ENCODE measurements at places on chromosomes 6 and 20. TPM values are rescaled to one million over a fixed set of nuclear protein-coding genes. Genes with fewer than 3 reads are reported as not detected.

GRCh38 chr6:3306848-3307247 is 48.1 kb downstream of the PSMG4 start:
- no peak for DNase-seq

DNA sequence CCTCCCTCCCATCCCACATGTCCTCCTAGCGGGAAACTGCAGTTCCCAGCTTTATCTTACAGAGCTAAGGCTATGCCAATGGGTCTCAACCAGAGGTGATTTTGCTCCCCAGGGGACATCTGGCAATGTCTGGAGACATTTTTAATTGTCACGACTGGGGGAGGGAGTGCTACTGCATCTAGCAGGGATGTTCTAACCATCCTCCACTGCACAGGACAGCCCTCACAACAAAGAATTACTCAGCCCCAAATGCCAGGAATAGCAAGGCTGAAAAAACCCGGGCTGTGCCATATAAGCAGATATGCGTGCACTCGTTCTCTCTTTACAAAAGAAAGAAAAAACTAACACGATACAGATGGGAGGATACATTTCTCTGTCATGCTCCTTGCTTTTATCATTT is 8.5 kb downstream of the MRPS18A start:
- no peak for DNase-seq

- no peak for DNase-seq
Observed at GRCh38 chr20:24108581-24108980, 120.0 kb upstream of the GGTLC1 start.

GRCh38 chr6:42010185-42010891 is 40.0 kb upstream of the TAF8 start:
- peak; percentile 24 for DNase-seq

- no peak for DNase-seq
Observed at GRCh38 chr6:10297832-10298231, 117.0 kb downstream of the TFAP2A start.

GRCh38 chr6:148367411-148368024 is 24.9 kb downstream of the SASH1 start:
- DNase-seq, result no peak

- DNase-seq, result no peak
Observed at GRCh38 chr6:142744836-142745235, 200.1 kb downstream of the HIVEP2 start.

DNA sequence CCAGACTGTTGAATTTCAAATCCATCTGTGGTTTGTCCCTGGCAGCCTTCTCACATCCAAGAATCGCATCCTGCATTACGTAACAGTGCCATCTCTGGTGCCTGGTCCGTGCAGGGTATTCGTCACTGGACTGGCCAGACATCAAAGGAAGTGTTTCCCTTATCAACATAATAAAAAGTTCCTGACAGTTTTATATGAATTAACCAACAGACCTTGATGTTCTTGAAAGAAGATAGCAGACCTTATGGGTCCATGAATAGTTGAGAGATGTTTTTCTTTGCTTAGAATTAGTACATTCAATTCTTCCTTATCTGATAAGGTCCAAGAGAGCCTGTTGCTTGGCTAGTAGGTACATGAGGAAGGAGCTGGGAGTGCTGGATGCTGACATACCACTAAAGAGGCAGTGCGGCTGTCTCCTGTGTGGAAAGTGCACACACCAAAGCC is 77.6 kb downstream of the PHACTR2 start:
- DNase-seq, result no peak

DNA sequence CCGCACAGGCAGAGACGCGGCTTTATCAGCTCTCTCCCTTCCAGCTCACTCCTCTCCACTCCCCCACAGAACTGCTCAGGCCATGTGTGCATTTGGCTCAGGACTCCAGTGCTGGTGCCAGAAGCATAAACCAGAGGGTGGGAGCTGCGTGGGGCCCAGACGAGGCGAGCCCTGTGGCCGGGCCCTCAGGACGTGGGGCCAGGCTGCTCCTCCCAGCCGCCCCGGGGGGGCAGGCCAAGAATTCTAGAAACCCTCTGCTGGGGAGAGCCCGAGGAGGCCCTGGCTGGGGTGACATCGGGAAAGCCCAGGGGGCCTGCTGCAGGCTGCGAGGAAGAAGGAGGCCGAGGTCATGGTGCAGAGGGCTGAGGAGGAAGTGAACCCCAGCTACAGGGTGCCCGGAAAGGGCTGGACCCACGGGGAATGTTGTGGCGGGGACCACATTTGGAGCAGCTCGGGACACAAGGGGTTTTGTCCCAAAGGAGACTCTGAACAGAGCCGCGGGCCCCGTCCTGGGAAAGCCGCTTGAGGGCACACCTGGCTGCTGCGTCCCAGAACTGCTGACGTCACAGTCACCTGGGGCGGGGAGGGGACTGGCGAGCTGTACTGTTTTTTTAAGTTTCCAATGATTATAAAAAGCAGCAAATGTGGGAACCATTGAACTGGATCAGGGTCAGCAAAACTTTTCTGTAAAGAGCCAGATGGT is 107.1 kb downstream of the BANF2 start:
- DNase-seq, result no peak

DNA sequence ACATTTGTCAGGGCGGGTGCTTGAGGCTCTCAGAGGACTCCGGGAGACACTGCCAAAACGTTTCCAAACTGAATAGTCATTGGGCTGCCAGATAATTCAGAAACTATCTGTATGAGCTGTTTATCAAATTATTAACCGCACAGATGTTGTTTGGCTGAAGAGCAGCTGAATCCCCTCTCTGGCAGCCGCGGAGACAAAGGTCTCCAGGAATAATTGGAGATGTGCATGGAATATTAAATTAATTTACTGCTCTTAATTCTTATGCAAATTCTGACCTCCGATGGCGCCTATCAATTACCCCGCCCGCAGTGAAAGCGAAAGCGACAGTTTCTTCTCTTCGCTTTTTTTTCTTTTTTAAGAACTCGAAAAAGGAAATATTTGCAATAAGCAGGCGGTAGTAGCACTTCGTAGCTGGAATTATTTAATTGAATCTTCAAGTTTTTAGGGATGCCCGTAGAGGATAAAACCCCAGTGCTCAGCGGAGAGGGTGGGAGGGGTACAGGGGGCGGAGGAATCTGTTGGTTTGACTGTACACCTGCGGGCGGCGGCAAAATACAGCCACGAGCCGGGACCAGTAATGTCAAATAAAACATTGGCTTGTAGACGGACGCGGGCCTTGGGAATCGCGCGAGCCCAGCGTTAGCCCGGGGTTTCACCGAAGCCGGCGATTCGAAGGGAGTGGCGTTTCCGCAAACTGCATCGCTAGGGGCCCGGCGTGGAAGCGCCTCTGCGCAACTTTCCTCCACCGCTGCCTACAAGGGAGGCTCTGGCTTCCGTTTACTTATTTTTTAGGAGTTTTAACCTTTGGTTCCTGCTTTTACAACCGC is 6.2 kb downstream of the LINC00237 start:
- DNase-seq, result peak; percentile 55

DNA sequence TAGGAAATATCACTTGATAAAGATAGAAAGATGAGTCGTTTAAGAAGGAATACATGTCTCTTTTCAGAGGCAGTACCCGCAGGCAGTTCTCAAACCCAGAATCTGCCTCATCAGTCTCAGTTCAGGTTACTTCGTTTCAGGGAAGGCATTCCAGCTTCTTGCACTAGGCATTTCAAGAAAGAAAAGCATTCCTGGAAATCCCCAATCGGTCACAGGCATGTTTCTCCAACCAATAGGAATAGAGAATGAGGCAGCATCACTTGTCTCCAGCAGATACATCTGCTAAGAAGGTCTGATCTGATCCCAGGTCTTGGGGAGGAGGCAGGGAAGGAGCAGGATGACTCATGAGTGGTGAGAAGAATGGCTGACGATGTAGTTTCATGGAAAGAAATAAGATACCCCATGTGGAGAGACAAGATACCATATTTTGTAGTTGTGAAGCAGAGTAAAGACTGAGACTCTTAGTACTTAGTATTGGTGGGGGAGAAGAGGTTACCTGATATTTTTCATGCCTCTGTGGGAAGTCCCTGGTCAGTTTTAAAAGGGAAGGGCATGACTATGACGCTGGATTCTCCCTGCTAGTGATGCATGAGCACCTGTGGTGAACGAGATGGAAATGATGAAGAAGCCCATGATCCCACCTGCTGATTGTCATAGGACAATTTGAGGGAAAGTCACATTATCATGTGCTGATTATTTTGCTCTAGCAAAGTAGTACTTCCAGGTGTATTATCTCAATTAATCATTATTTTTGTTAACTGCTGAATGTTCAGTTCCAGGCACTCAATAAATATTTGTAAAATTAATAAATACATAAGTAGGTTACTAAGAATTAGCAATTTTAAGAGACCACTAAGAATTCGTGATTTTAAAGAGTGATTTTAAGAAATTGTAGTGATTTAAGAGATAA is 20.3 kb upstream of the HLA-DRB1 start:
- peak; percentile 49 for DNase-seq

GRCh38 chr20:53284696-53285095 is 308.9 kb downstream of the ZNF217 start:
- no peak for DNase-seq

DNA sequence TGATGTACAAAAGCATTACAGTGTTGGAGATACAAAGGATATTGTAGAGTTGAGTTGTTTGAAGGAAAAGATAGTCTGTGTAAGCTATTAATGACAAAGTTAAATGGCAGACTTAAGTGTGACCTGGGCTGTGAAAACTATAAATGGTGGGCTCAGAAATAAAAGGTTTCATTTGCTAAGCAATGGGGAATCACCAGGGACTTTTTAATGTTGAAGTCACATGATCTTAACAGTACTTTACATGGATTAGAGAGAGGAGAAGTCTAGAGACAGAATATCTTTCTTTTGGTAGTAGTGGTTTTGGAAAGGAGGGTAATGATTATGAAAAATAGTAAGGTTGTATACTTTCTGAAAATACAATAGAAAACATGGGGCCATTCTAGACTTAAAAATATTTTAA is 67.1 kb downstream of the SCAF8 start:
- DNase-seq, result no peak

GRCh38 chr20:48653706-48654051 is 174.1 kb downstream of the PREX1 start:
- no peak for DNase-seq

- no peak for DNase-seq
Observed at GRCh38 chr6:164750128-164750527, 559.3 kb downstream of the C6orf118 start.

- no peak for DNase-seq
Observed at GRCh38 chr6:8556370-8557013, 121.1 kb upstream of the SLC35B3 start.

DNA sequence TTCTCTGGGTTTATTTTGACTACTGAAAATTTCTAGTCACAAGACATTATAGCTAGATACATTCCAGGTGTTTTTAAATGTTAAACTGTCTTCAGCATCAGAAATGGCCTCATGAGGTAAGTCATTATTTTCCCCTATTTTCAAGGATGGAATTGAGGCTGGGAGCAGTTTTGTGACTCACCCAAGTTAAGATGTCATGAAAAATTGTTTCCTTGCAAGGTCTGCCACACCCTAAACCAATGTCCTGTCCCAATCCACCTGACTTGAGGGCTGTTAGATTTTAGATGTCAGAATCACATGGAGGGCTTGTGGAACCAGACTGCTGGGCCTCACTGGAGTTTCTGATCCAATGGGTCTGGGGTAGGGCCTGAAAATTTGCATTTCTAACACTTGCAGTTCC is 16.9 kb downstream of the SLC22A3 start:
- no peak for DNase-seq

- DNase-seq, result no peak
Observed at GRCh38 chr6:97841763-97842162, 558.7 kb upstream of the MMS22L start.

GRCh38 chr20:31934968-31935764 is 16.7 kb downstream of the PDRG1 start:
- DNase-seq, result no peak

DNA sequence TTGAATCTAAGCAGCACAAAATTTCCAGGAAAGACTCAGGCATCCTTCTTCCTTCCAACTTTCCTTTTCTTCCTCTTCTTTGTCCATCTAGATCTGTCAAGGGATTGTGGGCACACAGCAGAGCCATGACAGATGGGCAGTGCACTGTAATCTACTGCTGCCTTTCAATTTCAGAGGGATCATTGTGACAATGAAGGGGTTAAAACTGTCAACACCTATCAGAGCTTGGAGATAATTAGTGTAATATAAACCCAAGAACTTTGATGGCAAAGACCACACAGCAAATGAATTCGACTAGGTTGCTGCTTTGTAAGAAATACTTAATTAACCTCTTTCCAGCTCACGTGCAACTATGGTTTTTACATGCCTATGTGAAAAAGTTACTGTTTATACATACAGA is 55.0 kb downstream of the SAMD5 start:
- DNase-seq, result no peak

GRCh38 chr6:3987053-3987452 is 91.9 kb downstream of the FAM217A start:
- no peak for DNase-seq

DNA sequence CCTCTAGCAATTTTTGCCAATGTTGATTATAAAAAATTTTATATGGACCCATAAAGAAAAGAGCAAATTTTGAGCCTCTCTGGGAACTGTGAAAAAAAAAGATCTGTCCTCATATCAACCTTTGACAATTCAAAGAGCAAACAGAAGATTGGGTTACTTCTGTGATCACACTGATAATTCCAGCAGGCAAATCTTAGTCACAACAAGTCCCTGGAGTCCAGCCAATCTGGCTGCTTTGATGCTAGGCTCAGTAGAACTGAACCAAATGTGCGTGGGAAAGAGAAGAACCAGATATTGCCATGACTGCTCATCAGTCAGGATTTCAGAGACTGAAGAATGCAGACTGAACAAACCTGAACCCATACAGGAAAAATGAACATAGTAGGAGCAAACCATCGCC is 438.4 kb upstream of the FLRT3 start:
- no peak for DNase-seq

- DNase-seq, result no peak
Observed at GRCh38 chr20:62682912-62683517, 25.6 kb upstream of the NTSR1 start.

DNA sequence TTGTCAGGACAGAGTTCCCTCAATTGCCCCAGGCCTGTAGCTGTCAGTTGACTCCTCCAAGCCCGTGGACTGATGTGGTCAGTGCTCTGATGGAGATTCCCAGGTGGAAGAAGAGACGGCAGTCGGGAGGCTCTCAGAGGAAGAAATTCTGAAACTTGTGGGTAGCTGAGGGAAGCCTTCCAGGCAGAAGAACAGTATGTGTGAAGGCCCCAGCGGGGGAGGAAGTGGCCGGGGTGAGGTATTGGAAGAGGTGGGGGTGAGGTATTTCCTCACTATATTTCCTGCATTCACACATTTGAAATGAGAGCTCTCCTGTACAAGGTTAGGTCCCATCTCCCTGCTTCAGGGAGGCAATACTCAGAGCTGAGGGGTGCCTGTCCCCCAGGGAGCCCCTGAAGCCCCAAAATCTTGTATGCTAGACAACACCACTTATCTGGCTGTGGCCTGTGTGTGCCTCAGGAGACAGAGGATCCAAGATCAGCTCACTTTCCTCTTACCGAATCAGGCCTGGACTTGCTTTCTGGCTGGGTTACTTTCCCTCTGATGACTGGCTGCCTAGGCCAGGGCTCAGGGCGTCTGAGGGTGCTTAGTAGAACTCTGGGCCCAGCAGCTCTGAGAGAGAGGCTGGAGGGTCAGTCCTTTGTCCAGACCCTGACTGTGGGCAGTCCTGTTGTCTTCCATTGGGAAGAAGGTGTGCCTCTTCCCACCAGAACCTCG is 49.3 kb upstream of the MYL9 start:
- peak; percentile 63 for DNase-seq

C2 gene
- 5.1 TPM for total RNA-seq

POU3F2 gene
- total RNA-seq, result not detected

ERVFRD-1 gene
- total RNA-seq, result not detected

SRMS gene
- not detected for total RNA-seq

GSTA2 gene
- not detected for total RNA-seq

FAM162B gene
- total RNA-seq, result not detected

FUT9 gene
- total RNA-seq, result not detected

ANKEF1 gene
- total RNA-seq, result 4.2 TPM

ZC3H12D gene
- 170 TPM for total RNA-seq

ZNF334 gene
- total RNA-seq, result 1.5 TPM

B3GALT4 gene
- 14.2 TPM for total RNA-seq

SDC4 gene
- 37.7 TPM for total RNA-seq

Measured in activated T-cell treated with anti-CD3 and anti-CD28 coated beads, Interleukin-2, amount 50 U/mL, for 72 hours (primary cell).